ENCODE measurements at places on chromosomes 6 and 20.
A peak's percentile ranks its signal among the peaks of the same experiment; 100 is the strongest.

DNA sequence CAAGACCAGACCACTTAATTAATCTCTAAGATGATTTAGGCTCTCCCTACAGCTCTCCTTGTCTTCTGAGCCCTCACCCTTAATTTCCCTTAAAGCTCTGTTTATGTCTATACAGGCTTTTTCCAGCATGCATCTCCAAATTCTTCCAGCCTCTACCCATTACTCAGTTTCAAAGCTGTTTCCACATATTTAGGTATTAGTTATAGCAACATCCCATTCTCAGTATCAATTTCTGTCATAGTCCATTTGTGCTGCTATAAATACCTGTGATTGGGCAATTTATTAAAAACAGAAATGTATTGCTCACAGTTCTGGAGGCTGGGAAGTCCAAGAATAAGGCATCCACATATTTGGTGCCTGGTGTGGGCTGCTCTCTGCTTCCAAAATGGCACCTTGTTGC, 2.3 kb upstream of the SERPINB1 start:
- DNase-seq = no peak

GRCh38 chr6:165782134-165782533, 119.1 kb upstream of the PDE10A start:
- DNase-seq = no peak

GRCh38 chr6:136306466-136306865, 16.8 kb upstream of the BCLAF1 start:
- DNase-seq = no peak

- DNase-seq = no peak
These were observed 2.1 kb downstream of the SLC35B2 start for GRCh38 chr6:44255105-44255808.

DNA sequence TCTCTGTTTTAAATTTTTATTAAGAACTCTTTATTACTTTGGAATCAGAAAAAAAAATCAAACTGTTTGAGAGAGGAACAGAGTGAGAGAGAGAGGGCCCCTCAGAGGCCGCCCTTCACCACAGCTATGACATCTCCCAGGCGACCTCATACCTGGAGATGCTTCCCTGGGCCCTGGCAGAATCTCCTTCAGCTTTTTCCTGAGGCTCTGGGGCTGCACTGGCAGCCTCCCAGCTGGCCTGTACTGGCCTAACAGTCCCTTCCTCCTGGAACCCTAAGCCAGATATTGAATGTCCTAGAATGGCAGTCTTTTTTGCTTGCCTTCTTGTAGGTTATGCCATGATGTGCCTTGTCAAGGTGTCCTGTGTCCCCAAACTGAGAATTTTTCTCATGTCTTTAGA, 13.7 kb downstream of the ABHD12 start:
- no peak for DNase-seq

GRCh38 chr20:53652090-53652858, 58.6 kb upstream of the ZNF217 start:
- no peak for DNase-seq

DNA sequence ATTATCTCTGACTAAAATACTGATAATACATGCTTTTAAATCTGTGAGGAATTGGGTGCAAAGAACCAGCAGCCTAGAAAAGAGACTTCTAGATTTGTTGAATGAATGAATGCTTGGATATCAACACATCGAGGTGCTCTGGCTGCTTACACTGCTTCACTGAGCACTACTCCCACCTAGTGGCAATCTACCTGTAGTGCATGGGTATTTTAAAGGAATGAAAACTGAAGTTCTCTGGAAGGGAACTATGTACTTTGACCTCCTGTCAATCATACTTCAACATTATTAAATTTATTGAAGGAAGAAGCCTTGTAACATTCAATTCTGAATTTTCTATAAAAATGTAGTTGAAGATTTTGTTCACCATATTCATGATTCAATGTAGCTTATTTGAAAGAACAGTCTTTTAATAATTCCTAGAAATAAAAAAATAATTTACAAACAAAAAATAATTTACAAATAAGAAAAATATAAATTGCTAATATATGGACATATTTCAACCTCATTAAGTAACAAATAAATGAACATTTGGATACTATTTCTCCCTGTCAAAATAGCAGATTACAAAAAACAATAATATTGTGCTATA, 111.2 kb upstream of the MMS22L start:
- no peak for DNase-seq

GRCh38 chr6:89610149-89610642, 28.4 kb downstream of the LYRM2 start:
- peak; percentile 67 for DNase-seq

DNA sequence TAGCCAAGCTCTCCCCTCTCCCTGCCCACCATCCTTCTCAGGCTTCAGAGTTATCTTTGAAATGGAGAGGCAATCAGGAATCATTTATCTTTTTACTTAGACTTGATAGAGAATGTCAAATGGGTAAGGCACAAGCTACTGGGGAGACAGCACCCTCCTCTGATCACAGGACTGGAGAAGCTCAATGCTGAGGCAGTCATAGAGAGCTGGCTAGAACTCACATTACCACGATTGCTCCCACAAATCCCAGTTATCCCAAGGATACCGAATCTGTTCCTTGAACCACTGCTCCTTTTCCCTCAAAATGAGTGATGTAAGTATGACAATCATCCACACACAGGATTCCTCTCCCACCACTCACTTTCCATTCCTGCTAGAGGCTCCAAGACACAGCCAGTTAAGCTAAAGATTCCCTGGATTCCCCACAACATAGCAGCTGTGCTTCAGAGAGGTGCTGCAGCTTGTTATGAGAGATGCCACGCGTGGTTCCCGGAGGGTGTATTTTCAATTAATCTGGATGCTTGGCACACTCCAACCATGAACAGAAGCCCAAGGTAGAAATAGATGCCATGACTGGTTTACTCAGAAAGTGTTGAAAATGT, 96.2 kb upstream of the VGLL2 start:
- no peak for DNase-seq

DNA sequence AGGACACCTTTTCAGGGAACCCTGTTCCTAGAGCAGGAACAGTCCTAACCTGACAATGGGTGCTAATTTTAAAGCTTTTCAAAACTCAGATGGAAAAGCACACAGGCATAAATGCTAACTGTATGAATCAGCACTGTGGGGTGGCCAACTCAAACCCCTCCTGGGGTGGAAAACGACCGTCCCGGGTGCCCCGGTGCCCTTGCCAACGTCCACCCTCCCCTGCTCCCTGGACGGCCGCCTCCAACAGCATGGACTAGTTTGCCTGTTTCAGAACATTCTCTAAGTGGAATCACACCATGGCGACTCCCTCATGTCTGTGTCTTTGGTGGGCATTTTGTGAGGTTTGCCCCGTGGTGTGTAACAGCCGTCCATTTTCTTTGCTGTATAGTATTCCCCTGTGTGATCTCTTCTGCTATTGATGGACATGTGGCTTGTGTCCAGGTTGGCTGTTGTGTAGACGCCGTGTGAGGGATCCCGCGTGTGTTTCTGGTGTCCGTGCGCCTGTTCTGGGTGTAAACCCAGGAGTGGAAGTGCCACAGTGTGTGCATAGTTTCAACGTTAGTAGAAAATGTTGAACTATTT, 5.8 kb downstream of the COL20A1 start:
- no peak for DNase-seq

DNA sequence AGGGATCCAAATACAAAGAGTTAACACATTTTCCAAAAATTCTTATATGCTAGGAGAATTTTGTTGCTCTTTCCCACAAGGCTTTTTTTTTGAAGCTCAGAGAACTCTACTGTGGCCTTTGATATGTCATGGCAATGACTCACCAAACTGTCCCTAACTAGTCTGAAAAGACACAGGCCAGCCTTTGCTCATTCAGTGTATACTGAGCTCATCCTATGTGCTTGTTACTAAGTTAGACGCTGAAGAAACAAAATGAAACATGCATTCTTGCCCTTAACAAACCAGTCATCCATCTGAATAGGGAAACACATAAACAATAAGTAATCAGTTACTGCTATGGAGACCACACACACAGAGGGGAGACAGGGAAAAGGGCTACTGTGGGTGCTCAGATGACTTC, 291.8 kb downstream of the FOXC1 start:
- no peak for DNase-seq

DNA sequence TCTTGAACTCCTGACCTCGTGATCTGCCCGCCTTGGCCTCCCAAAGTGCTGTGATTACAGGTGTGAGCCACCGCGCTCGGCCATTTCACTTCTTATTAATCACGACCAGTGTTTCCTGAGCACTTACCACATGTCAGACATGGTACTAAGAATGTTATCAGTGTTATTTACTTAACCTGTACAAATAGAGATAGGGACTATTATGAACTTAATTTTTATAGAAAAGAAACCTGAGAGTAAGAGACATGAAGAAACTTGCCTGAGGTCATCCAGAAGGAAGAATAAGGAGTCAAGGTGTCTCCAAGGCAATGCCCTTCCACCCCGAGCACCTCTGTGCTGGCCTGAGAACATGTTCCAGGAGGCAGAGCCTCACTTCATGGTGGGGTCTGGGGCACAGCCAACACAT, 29.3 kb upstream of the EZR start:
- DNase-seq = no peak

GRCh38 chr20:39752262-39752876, 790.2 kb downstream of the DHX35 start:
- DNase-seq = no peak

DNA sequence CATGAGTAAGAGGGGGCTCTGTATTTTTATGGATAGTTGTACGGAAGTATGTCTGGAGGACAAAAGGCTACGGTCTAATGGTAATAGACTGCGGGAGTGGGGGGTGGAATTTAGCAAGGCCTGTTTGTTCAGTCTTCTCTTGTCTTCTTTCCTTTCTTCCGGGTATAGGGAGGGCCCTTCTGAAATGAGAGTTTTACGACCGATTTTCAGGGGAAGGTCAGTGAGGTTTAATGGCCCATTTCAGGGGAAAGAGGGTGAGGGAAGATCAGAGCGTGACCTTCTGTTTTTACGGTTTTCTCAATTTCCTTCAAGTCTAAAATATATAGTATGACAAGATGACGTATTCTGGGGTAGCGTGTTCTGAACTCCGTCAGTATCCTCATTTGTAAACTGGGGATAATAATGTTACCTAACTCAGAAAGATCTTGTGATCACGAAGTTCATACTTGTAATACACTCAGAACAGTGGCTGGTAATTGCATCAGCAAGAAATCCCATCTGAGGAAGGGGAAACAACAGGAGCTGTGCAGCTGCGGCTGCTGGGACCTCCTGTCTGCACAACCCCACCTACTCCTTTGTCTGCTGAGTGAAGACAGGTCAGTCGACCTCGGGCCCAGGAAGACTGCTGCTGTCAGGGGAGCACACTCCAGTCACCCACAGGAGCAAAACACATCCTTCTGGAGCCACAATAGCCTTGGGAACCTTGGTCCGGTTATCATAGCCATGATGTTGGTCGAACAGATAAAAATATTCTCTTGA, 90.4 kb downstream of the MAP3K7 start:
- no peak for DNase-seq

DNA sequence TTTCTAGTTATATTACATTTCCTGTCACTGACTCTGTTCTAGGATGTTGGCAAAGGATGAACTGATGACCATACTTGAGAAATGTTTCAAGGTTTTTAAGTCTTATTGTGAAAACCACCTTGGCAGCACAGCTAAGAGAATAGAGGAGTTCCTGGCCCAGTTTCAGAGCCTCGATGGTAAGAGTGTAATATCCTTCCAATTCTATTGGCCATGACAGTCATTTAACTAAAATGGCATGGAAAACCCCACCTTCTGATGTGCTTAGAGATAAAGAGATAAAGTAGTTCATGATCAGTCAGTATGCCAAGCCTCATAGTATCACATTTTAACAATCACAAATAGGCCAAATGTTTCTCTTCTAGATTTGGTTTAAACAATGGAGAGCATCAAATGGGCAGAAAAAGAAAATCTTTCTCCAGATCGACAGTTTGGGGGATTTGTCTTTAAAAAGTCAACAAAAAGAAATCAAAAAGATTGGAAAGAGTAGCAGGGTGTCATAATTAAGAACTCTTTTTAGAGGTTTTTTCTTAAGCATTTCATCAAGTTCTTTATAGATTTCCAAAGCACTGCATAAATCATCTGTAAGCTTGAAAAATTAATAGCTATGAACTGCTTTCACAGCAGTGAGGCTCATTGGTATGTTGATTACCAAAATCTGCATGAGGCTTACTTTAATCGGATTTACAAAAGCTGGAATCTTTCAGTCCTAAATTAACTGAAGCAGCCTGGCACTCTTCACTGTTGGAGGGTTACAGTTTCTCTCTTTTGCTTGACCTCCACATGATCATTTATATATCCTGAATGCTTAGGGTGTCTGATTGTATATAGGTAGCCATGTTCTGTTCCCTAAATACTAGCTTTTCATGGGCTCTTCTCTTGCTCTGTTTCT, 48.7 kb downstream of the AKIRIN2 start:
- DNase-seq = no peak

- no peak for DNase-seq
These were observed 119.8 kb downstream of the GJA1 start for GRCh38 chr6:121555201-121555600.

- DNase-seq = no peak
These were observed 42.4 kb upstream of the ECHDC1 start for GRCh38 chr6:127385668-127386430.

- DNase-seq = no peak
These were observed 1.0 kb downstream of the TGM2 start for GRCh38 chr20:38164069-38164468.

DNA sequence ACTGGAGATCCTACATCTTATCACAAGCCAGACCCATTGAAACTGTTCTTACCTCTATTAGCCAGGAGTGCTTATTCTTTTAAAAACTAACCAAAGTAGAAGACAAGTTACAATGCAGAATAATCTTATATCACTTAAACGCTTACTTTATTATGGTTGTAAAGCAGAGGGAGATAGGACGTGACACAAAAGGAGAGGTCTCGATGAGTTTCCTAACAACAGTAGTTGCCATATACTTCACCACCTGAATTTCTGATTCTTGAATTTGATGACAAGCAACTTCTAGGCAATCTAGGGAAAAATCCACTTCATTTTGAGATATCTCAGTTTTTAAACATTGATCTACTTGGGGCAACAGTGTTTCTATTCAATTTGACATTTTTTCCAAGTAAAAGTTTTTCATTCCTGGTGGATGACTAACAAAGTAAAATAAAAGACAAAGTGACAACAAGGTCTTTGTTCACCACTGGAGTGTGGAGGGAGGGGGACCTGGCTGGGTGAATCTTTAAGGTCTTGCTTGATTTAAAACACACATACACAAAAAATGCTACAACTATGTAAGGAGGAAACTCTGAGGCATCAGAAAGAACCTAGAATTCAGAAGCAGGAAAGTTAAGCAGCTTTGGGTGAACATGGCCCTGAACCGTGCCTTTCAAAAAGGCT, 110.9 kb downstream of the SMLR1 start:
- DNase-seq = no peak

DNA sequence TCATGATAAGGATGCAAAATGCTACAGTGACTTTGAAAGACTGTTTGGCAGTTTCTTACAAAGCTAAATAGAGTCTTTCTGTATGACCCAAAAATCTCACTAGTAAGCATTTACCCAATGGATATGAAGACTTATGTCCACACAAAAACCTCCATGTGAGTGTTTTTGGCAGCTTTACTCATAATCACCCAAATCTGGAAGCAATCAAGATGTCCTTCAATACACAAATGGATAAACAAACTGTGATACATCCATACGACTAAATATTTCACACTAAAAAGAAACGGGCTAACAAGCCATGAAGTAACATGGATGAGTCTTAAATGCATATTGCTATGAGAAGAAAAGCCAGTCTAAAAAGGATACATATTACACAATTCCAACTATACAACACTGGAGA, 117.2 kb downstream of the PDE10A start:
- no peak for DNase-seq

- no peak for DNase-seq
These were observed 98.2 kb downstream of the CAP2 start for GRCh38 chr6:17491416-17492142.

GRCh38 chr6:105458084-105458483, 55.2 kb upstream of the PREP start:
- DNase-seq = no peak

- no peak for DNase-seq
These were observed 42.0 kb downstream of the HLA-DRB5 start for GRCh38 chr6:32488083-32488482.
